Activated CD8-positive, alpha-beta memory T cell treated with anti-CD3 and anti-CD28 coated beads for 1 hour (primary cell): ENCODE measurements at places on chromosomes 5 and 9.

GRCh38 chr5:73957397-73958001 is 331.5 kb downstream of the ARHGEF28 start:
- no peak for DNase-seq

- no peak for DNase-seq
Observed at GRCh38 chr9:27421577-27421976, 102.5 kb upstream of the IFNK start.

- no peak for DNase-seq
Observed at GRCh38 chr9:899440-900184, 58.1 kb downstream of the DMRT1 start.

- no peak for DNase-seq
Observed at GRCh38 chr9:96493757-96494156, 43.8 kb downstream of the HABP4 start.

DNA sequence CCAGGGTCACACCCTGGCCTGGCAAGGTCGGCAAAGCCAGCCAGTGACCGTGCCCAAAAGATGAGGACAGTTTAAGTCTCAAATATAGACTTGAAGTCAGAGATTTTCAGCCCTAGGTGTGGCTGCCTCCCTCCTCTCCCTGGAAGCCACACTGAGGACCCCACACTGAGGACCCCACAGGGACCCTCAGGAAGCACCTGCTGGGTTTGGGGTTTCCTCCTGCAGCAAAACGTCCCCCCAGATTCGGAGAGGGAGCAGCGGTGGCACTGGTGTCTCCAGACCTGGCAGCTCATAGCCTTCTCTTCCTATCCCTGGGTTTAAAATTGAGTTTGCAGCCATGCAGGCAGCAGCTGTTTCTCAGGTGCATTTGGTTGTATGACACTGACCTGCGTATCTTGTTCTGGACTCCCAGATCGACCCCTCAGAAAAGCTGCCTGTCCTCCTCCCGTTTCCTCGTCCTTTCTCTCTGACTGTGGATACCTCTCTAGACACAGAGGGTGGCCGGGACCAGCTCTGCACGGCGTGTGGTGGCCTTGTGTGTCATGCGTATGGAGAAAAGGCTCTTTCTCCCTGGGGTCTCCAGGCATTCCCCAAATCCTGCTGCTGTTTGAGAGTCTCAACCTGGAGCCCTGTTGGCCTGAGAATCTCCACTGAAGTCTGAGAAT is 36.6 kb downstream of the MRPL36 start:
- DNase-seq: no peak

DNA sequence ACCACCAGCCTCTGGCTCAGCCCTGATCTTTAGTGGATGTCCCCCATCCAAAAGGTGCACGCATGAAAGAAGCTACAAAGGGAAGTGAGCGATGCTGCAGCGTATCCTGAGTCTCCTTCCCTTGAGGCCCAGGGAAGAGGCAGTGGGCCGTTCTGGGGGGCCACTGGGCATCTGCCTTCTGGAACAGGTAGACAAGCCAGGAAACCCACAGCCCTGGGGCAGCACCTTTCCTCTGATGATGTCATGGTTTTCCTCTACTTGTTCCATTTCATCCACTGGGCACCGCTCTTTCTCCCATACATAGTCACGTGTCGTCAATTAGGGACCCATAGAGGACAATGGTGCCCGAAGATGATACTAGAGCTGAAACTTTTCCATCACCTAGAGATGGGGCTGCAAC is 194.0 kb upstream of the IRX1 start:
- DNase-seq: no peak

GRCh38 chr9:93830606-93831005 is 124.5 kb downstream of the BARX1 start:
- DNase-seq: no peak

GRCh38 chr9:130830231-130830760 is 4.8 kb upstream of the ABL1 start:
- DNase-seq: no peak

- no peak for DNase-seq
Observed at GRCh38 chr5:14155739-14156138, 12.6 kb downstream of the TRIO start.

- no peak for DNase-seq
Observed at GRCh38 chr9:70263421-70263820, 4.6 kb downstream of the SMC5 start.

- no peak for DNase-seq
Observed at GRCh38 chr5:37893434-37894134, 53.7 kb upstream of the GDNF start.

- DNase-seq: no peak
Observed at GRCh38 chr5:60355181-60355580, 344.8 kb downstream of the DEPDC1B start.

GRCh38 chr9:18488886-18489285 is 14.9 kb downstream of the ADAMTSL1 start:
- DNase-seq: no peak

- no peak for DNase-seq
Observed at GRCh38 chr5:159123700-159124099, 24.0 kb upstream of the EBF1 start.

- no peak for DNase-seq
Observed at GRCh38 chr9:3241290-3241689, 284.5 kb downstream of the RFX3 start.

GRCh38 chr5:32369542-32370155 is 56.9 kb upstream of the MTMR12 start:
- DNase-seq: no peak

GRCh38 chr5:6910950-6911349 is 197.7 kb downstream of the TENT4A start:
- no peak for DNase-seq

GRCh38 chr9:38708759-38709158 is 11.2 kb downstream of the FAM240B start:
- no peak for DNase-seq

- DNase-seq: no peak
Observed at GRCh38 chr9:124020520-124021384, 9.2 kb downstream of the LHX2 start.

DNA sequence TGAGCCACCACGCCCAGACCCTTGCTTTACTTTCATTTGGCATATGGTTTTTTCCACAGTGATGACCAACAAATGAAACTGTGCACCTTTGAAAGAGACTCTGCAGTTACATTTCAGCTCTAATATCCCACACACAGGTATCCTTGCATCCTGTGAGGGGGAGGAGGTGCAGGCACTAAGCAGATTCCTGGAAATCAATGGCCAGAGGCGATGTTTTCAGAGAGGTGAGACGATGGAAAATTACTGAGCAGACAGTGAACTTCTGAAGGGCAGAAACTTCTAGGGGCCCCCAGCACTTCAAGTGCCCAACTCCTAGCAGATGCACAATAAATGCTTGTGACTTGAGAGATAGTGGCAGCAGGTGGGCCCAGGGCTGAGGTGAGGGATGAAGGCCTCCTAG is 29.8 kb upstream of the GNE start:
- no peak for DNase-seq

- no peak for DNase-seq
Observed at GRCh38 chr9:76595645-76596044, 136.7 kb downstream of the GCNT1 start.

- DNase-seq: no peak
Observed at GRCh38 chr5:111668477-111669414, 88.2 kb downstream of the NREP start.

DNA sequence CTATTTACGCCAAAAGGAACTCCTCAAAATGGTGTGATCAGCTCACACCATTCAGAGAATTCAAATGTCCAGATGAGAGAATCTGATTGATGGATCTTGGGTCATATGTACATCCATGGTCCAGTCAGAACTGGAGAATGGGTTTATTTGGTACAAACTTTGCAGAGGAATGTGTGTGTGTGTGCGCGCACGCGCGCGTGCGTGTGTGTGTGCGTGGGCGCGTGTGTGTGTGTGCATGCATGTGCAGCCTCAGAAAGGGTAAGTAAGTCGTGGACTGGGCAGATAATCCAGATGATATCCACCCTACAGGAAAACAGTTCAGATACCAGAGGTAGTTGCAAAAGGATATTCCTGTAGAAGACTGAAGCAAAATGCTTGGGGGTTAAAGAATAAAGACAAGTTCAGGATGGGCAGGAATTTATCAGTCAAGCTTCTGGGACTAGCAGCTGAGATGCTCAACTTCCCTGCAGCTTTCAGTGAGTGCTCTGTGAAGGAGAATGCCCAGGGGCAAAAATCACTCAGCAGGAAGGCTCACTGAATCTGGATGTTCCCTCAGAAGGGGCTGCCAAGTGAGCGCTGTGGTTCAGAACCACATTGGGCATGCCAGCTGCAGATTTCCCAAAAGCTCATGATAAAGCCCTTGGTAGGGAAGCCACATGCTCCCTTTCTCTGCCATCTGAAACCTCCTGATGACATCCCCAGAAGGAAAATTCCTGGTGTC is 440.5 kb upstream of the SGCD start:
- no peak for DNase-seq

GRCh38 chr5:136526791-136527190 is 161.4 kb upstream of the TRPC7 start:
- no peak for DNase-seq

- DNase-seq: no peak
Observed at GRCh38 chr9:36818965-36819870, 214.8 kb downstream of the PAX5 start.

DNA sequence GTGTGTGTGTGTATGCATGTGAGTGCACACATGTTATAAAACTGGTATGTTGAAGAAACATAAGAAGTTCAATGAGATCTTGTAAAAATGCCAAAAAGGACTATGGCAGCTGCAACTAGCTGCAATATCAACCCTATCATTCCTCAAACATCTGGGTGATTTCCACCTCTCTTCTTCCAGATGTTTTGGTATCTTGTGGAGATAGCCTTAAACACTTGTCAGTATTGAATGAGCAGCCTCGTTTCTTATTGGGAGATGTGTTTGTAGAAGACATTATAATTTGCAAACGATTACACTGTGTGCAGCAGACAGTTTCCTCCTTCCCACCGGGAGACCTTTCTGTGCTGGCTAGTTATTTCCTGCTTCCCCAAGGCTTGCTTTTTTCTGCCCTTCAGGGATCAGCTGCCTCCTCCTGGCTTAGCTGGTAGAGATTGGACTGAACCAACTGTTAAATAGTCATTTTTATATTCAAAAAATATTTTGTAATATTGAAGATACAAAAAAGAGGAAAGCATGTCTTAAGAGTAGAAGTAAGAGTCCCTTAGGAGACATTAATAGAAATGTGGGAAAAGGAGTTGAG is 168.4 kb upstream of the MPDZ start:
- no peak for DNase-seq

DNA sequence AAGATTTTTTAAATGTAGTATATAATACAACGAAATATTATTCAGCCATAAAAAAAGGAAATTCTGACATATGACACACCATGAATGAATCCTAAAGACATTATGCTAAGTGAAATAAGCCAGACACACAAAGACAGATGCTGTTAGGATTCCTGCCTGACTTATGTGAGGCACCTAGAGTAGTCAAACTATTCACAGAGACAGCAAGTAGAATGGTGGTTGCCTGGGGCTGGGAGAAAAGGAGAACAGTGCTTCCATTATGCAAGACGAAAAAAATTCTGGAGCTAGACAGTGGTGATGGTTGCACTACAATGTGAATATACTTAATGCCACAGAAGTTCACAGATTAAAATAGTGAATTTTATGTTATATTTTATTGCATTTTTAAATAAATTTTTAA is 66.8 kb downstream of the SPOCK1 start:
- no peak for DNase-seq

DNA sequence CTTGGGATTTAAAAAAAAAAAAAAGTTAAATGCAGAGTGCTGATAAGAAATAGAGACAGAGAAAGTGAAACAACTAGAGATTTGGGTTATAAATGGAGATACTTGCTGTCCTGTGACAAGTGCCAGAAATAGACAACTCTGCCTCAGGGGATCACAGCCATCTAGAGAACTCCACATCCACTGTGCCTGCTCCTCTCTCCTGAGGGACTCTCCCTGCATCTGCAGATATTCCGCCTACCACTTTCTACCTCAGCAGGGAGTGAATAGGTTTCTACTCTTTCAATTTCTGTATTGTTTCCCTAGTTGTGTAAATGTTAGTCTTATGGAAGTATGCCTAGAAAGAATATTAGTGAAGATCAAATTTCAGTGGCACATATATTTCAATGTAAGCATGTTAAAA is 307.2 kb downstream of the HTR1A start:
- no peak for DNase-seq

DNA sequence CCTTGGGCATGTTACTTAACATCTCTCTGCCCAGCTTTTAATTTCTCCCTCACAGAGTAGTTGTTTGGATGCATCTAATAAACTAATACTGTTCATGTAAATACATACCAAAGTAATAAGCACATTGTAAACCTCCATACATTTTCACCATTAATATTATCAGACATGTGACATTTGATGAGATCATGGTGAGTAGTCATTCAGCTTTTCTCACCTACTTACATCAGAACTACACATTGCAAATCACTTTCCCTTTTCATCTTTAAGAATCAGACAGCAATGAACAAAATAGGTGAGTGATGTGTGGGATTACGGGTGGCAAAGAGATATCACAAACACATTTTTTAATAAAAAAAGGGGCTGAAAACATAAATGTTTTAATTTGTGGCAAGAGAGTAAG is 89.3 kb downstream of the JAKMIP2 start:
- DNase-seq: no peak

- DNase-seq: no peak
Observed at GRCh38 chr5:135243556-135244285, 155.3 kb downstream of the MACROH2A1 start.

DNA sequence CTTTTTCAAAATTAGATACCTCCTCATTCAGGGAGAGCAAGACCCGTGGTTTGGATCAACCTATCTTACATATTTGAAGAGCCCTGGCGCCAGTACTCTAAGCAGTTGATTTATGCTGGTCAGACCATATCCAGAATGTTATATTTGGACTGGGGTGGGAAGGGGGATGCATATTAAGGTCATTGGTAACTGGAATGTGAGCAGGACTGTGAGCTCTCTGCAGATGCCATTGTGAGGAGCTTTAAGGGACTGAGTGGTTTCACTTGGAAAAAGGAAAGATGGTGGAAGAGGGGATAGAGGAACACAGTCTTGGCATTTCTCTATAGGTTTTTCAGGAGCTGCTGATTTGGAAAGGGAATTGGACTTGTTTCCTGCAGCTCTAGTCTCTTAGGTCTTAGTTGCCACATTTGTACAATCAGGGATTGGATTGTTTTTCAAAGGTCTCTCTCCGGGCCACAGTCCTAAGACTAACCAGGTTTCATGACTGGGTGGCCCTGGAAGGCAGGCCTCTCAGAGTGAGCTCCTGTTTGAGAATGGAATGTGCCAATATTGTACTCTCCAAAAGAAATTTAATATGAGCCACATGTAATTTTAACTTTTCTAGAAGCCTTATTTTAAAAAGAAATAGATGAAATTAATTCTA is 25.8 kb upstream of the F2R start:
- no peak for DNase-seq

GRCh38 chr9:97312556-97312955 is 5.1 kb downstream of the CCDC180 start:
- no peak for DNase-seq

GRCh38 chr5:88925692-88926490 is 42.9 kb upstream of the MEF2C start:
- no peak for DNase-seq
